ENCODE measurements at places on chromosomes 12 and 14.

DNA sequence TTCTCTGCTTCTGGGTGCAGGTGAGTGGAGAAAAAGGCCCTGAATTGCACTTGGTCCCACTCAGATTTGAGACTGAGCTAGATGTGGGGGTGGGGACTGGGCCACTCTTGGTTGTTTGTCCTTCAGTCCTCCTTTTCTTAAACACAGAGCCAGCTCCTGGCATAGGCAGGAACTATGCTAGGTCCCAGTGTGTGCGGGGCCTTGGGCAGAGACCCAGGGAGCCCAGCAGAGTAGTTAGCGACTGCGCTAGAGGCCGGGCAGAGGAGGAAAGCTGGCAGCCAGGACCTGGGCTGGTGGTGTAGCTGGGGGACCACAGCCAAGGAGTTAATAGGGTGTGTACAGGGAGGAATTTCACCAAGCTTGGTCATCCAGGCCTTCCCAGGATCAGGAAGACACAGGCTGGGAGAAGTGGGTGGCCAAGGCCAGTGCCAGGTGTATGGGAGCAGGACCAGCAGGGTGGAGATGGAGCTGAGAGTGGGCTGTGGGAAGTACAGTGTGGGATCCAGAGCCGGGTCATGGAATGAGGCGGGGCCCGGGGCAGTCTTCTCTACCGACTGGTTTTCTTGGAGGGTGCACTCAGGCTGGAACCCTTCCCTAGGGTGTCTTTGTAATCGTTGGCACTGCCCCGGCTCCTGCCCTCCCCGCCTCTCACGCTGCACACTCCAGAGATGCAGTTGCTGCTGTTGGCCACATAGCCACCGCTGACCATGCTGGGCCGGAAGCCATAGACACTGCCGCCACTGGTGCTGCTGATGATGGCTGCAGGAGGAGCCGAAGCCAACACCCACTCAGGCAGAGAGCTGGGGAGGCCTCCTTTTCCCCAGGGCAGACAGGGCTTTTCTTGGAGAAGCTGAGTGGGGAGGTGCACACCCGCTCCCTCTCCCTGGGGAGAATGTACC is 8.7 kb downstream of the KRT71 start:
- DNase-seq, result no peak

GRCh38 chr14:85217412-85217811 is 312.5 kb upstream of the FLRT2 start:
- DNase-seq, result no peak

DNA sequence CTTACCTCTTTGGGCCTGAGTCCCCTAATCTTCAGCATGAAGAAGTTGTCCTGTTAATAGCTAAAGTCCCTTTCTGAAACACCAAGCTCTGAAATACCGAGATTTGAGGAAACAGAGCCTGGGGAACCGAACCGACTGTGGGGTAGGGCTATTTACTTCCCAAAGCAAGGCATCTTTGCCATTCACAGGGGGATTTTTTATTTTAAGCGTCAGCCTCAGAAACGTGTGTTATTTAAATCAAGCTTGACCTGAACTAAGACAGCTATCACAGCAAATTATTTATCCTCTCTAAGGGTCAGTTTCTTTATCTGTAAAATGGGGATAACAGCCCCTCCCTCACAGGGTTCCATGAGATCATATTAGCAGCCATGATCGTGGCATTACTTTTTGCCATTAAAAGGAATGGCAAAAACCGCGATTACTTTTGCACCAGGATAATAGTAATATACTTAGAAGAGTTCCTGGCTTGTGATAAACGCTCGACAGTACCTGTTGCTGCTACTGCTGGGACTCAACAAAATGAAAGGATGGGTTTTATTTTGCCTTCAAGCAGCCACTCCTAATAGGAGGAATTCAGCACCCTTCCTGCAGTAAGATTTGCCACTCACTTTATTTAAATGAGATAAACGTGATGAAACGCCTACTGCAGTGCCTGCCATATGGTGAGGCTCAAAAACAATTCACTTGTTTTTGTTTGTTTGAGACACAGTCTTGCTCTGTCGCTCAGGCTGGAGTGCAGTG is 1.3 kb upstream of the CORO1C start:
- no peak for DNase-seq

GRCh38 chr12:26162905-26163304 is 32.5 kb upstream of the SSPN start:
- no peak for DNase-seq

DNA sequence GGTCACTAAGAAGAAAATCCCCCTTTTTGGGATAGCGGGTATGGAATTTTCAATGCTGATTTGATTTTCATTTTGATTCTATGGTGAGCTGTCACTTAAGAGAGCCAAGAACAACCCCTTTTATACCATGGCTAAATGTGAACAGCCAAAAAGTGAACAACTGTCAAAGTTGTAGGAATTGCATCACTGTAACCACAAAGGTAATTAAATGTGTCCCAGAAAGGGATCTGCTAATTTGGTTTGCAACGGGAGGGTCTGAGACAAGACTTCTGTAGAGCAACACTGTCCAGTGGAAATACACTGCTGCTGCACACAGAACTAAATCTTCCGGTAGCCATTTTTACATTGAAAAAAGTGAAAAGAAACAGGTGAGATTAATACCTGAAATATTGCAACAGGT is 14.6 kb downstream of the CHST11 start:
- no peak for DNase-seq

- no peak for DNase-seq
Measured at GRCh38 chr12:4012977-4013968, 140.1 kb upstream of the PARP11 start.

GRCh38 chr12:131381716-131382430 is 329.0 kb upstream of the SFSWAP start:
- no peak for DNase-seq

DNA sequence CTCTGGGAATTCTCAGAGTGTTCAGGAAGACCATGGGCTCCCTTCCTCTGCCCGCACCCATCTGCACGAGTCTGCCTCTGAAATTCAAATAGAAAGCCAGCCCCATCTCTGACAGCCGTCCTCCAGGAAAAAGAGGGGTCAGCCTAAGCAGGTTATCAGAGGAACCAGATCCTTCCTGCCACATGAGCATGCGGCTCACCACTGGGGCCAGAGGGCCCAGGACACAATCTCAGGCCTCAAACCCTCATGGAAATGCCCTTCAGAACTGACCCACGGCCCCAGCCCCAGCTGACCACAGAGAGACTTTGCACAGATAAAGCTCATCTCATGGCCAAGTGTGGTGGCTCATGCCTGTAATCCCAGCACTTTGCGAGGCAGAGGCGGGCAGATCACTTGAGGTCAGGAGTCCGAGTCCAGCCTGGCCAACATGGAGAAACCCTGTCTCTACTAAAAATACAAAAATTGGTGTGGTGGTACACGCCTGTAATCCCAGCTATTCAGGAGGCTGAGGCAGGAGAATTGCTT is 23.2 kb downstream of the PXN start:
- no peak for DNase-seq

DNA sequence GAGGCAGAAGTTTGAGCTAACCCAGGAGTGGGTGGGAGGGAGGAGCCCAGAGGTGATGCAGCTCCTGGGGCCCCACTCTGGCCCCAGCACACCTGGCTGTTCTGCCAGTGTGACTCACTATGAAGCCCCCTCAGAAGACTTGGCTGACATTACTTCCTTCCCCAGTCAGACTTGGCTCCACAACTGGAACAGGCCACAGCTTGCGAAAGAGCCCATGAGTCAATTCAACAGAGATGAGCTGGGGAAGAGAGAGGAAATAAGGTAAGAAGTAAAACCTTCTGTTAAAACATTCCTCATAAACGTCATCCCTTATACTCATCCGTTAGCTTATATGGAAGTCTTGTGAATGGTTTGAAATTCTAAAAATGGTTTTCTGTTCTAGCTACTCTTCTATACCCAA is 245.9 kb downstream of the ADAMTS20 start:
- DNase-seq, result no peak

DNA sequence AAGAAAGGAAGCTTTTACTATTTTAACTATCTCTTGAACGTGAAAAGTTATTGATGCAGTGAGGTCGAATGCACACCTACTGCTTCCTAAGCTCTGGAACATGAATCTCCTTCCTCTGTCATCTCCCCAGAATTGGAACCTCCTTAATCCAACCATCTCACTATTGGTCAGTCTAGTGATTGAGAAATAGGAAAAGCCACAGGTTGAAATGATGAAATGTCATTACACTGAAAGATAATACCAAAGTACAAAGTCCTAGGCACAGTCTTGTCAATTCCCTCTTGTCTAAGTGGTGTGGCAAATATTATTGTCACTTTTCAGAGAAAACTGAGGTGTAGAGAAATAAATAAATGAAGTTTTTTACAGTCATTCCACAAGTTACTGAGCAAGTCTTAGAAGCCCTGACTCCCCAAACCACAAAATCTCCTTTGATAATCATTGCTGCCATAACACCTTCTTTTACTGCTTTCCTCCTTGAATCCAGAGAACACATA is 19.5 kb upstream of the HIGD1C start:
- no peak for DNase-seq

- DNase-seq, result no peak
Measured at GRCh38 chr12:65825507-65826352, 1.4 kb downstream of the HMGA2 start.

DNA sequence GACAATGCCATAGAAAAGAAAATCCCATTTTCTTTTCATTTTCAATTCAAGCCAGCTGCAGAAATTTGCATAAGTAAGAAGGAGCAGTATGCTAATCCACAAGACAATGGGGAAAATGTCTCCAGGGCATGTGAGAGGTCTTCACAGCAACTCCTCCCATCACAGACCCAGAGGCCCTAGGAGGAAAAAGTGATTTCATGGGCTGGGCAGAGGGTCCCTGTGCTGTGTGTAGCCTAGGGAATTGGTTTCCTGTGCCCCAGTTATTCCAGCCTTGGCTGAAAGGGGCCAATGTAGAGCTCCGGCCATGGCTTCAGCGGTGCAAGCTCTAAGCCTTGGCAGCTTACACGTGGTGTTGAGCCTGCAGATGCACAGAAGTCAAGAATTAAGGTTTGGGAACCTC is 211.4 kb downstream of the CCDC59 start:
- DNase-seq, result no peak

DNA sequence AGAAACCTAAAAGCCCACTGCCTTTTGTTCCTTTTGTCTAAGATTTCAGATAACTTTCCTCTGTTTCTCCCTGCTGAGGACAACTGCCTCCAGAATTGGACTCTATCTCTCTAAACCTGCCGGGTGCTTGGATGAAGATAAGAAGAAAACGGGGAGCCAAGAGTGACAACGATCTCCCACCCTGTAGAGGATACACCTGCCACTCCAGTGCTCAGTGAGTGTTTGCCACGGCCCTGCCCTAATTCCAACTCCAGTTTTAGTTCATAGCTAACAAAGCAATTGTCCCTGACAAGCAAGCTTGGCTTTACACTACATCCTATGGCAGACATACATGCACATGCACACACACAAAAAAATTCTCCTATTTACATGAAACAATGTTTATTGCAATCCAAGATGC is 39.3 kb downstream of the EPS8 start:
- no peak for DNase-seq

DNA sequence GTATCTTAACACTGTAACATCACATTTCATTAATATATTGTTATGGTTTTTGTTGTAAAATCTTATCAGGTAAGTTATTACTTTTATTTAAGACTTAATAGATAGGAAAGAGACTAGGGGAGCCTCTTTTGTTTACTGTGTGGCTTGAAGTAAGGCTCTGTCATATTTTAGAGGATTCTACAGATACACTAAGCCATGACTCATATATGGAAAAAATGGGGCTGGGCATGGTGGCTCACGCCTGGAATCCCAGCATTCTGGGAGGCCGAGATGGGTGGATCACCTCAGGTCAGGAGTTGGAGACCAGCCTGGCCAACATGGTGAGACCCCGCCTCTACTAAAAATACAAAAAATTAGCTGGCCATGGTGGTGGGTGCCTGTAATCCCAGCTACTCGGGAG is 23.6 kb upstream of the NPFF start:
- DNase-seq, result no peak

GRCh38 chr12:19161216-19161615 is 31.7 kb downstream of the PLEKHA5 start:
- no peak for DNase-seq

DNA sequence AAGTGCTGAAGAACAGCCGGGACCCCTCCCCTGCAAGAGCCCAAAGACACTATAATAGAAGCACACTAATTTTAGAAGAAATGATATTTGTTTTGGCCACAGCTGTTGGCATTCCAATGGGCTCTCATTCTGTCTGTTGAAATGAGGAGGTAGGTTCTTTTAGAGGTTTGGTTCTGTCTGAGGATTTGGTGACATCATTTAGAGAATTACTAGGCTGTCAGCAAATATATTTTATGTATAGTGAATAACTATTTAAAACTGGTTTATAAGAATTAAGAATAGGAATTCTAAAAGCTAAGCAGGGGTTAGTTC is 200.7 kb upstream of the SLC38A2 start:
- no peak for DNase-seq

- DNase-seq, result no peak
Measured at GRCh38 chr14:74258764-74259035, 19.5 kb downstream of the VSX2 start.

GRCh38 chr14:21455592-21455911 is 371 bp downstream of the CHD8 start:
- DNase-seq, result no peak

GRCh38 chr14:100500128-100500527 is 87.1 kb downstream of the BEGAIN start:
- no peak for DNase-seq

DNA sequence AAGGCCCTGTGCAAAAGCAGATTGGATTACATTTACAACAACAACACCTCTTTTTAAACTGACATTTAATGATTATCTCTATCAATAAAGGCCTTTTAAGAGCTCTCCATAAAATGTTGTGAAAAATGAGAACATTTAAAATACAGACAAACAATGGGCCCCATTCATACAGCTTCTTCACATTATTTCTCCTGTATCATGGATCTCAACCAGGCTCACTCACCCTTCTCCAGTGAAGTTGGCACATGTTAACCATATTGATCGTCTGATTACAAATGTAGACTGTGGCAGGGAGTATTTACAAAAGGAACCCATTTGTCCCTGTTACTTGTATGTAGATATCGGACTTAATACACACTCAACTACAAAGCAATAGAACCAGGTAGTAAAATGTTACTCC is 220.2 kb upstream of the BTG1 start:
- DNase-seq, result no peak

DNA sequence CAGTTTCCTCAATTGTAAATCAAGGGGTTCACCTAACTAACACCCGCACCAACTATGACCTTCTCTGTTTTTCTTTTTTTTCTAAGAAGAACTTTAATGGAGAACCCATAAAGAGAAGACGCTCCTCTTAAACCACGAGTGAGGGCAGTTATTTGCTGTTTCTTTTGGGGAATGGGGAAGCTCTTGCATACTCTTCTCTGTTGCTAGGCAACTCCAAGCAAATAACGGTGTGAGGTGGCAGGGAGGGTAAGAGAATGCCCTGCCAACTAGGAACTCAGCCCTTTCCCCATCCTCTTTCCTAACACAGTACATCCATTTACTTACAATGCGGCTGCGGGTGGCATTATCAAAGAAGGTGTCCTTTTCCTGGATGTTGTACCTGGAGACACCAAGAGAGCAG is 114.9 kb downstream of the ANO2 start:
- DNase-seq, result no peak

DNA sequence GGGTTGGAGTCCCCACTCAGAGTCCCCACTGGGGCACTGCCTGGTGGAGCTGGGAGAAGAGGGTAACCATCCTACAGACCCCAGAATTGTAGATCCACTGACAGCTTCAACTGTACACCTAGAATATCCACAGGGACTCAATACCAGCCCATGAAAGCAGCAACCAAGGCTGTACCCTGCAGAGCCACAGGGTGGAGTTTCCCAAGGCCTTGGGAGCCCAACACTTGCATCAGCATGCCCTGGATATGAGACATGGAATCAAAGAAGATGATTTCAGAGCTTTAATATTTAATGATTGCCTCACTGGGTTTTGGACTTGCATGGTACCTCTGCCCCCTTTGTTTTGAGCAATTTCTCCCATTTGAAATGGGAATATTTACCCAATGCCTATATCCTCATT is 80.4 kb downstream of the RASSF9 start:
- no peak for DNase-seq

All from activated CD8-positive, alpha-beta memory T cell treated with anti-CD3 and anti-CD28 coated beads for 1 hour (primary cell).